ENCODE measurements at places on chromosomes 7 and 10.

DNA sequence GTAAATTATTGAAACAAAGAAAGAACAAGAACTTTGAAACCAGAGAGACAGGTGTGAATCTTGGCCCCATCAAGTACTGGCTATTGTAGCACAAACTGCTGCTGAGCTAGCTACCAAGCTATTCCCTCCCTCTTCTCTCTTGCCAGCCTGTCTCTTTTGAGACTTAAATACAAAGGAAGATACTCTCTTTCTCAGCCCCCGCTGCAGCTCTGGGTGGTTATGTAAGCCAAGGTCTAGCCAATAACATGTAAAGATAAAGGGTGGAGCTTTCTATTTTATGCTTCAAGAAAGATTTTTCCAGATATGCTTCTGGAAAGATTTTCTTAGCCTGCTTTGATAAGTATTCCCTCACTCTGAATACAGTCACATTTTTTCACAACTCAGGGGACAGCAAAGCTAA lies 17.2 kb downstream of the BAZ1B start:
- DNase-seq = no peak

- DNase-seq = no peak
Measured at GRCh38 chr10:121514141-121514865, 83.9 kb downstream of the FGFR2 start.

- no peak for DNase-seq
Measured at GRCh38 chr10:80598084-80598798, 60.5 kb downstream of the SH2D4B start.

- DNase-seq = no peak
Measured at GRCh38 chr7:123864966-123865365, 20.0 kb downstream of the HYAL4 start.

DNA sequence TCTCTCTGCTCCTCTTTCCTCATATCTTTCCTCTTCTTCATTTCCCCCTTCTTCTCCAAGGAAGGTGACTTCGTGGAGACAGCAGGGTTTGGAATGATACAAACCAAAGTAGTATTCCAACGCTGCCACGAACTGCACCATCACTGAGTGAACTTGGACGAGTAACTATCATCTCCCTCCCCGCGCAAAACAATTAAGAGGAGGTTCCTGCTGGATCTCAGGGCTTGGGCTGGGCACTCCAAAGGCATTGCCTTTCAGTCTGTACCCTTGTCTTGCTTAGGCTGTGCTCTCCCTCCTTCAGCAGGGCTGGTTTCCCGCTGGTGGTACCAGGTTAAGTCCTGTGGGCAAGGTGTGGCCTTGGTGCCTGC lies 790 bp upstream of the PITX3 start:
- DNase-seq = no peak

DNA sequence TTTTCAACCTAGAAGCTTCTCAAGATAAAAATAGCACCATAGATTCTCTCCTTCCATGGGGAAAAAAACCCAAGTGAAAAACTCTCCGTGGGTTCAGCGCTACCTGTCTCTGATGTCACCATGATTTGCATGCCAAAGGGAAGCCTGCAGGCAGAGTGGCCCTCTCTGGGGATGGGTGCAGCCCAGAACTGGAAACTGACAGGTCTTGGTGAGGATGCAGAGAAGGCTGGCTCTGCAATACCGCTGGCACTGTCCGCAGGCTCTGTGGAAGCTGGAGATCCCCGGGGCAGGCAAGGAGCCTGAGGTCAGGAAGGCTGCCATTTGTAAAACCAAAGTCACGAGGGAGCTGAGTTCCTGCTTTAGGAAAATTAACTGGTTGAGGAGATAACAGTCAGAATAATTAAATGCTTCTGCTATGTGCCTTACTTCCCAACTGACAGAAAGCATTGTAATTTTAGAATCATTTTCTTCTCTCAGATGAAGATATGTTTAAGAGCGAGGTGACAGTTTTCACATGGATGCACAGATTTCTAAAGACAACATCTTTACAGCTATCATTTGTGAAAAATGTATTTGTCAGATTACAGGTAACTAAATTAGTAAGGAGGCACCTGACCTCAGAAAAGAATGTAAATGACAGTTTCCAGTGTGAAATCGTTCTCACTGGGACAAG lies 731.5 kb upstream of the FZD8 start:
- no peak for DNase-seq

- no peak for DNase-seq
Measured at GRCh38 chr7:36037121-36037662, 115.9 kb upstream of the EEPD1 start.

DNA sequence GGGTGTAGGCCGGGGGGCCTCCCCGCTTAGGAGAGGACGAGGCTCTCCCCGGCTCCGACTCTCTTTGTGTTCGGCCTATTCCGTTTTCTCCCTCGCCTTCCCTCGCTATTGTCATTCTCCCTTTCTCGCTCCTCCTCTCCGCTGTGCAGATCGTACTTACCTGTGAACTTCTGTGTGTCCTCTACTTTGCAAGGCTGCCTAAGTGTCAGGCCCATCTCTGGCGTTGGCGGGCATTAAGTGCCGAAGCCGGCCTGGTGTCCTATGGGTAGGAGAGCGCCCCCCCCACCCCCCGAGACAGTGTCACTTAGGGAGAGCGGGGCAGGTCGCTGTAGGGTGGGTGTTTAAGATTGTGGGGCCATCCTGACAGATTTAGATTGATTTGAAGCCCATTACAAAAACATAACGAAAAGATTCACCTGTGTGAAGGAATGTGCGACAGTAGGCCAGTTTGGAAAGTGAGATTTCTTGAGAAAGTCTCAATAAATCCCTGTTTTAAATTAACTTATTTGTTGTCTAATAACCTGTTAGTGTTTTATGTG lies 579 bp downstream of the RBM33 start:
- DNase-seq = peak; percentile 28

GRCh38 chr10:47412869-47413268 lies 28.8 kb upstream of the ZNF488 start:
- no peak for DNase-seq

- no peak for DNase-seq
Measured at GRCh38 chr7:50226669-50227068, 77.8 kb upstream of the IKZF1 start.

DNA sequence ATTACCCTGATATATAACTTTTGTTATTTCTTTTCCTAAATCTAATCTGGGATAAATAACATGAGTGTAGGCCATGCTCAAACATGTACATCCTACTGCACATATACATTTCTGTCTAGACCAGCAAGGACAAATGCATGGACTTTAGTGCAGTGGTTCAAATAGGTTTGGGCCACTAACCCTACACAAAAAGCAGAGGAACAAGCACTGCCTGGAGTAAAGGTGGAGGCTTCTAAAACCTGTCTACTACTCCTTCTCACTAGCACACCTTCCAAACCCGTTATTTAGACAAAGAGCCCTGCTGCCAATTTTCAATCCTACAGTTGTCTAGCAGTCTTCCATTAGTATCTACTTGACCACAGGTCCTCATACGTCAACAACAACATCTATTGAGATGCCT lies 34.8 kb downstream of the SGCE start:
- no peak for DNase-seq

GRCh38 chr7:119514326-119514725 lies 758.6 kb upstream of the KCND2 start:
- no peak for DNase-seq

DNA sequence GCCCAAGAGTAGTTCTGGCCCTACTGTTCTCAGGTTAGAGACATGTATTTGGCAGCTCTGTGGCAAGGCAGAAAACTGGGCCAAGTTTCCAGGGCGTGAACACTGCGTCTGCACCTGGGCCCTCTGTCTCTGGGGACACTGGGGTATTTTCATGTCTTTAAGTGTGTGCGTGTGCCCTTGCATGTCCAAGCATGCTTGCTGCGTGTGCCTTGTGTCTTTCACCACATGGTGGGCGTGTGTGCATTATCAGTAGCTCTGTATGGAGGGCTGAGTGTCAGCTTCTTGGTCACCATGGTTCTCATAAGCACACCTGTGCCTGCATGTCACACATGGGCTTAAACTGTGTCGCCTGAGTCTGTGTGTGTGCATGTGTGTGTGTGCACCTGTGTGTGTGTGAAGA lies 69.3 kb downstream of the HIPK2 start:
- no peak for DNase-seq

DNA sequence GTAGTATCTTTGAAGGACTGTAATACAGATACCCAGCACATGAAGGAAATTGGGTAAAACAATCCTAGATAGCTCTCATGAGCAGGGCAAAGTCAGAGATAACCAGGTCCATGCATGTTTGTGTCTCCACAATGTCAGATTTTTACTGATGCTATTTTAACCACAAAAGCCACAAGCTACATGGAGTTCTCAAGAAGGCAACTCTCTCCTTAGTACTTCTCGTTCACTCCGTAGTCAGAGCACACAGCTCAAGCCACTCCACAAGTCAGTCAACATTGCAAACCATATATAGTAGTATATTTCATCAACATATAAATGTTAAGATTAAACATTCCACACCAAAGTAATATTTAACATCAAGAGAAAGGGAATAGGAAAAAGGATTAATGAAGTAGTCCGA lies 98.0 kb upstream of the PIK3CG start:
- no peak for DNase-seq

- DNase-seq = no peak
Measured at GRCh38 chr10:93851169-93851568, 42.6 kb upstream of the SLC35G1 start.

DNA sequence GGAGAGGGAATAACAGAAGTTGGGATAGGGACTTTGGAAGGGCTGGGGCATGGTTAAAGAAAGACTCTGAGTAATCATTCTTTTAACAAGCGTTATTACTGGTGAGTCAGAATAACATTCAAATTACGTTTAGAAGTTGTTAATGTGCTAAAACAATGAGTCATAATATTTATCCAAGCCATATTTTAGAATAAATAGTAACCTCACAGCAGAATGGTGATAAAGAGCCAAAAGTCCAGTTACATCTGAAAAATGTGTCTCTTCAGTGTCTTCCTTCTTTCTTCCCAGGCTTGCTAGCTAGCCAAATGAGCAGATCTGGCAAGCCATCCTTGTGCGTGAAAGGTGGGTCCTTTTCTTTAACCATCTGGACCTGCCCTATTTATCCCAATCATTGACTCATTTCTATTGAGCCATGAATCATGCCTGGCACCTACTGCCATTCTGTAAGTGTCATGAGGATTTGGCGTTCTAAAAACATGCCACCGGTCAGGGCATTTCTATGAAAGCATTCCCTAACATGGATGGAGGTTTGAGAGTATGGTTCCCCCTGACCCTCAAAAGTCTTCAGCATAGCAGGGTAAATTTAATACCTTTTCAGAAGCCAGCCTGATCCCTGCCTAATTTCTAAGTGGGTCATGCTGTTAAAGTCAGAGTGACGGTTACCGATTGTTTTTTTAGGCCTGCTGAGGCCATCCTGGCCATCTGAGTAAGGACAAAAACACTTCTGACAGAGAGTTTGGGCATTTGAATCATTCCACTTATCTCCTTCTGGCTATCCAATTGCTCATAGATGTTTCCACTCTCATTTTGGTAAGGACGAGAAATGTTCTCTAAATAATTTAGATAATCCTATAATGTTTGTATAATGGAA lies 26.9 kb downstream of the MYPN start:
- DNase-seq = no peak

GRCh38 chr10:110163192-110163773 lies 44.1 kb upstream of the MXI1 start:
- DNase-seq = no peak

- DNase-seq = no peak
Measured at GRCh38 chr7:3246127-3246526, 54.9 kb upstream of the SDK1 start.

DNA sequence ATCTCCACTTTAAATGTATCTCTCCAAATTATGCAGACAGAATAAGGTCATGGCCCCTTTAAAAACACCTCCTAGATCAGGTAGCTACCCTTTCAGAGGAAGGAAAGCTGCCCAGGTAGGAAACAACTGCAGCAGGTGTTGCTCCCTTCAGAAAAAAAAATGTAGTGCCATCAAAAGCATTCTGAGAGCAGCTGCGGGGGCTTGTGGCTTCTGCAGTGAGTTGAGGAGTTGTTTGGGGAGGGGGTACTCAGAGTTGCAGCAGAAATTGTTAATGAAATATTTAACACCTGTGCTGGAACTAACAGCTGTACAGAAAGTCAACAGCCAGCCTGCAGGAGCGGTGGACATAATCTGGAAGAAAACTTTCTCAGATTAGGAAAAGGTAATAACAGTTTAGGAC lies 24.0 kb downstream of the CDHR3 start:
- DNase-seq = no peak

- no peak for DNase-seq
Measured at GRCh38 chr10:123109466-123109865, 26.3 kb upstream of the HMX3 start.

Measured in stimulated activated CD4-positive, alpha-beta T cell treated with anti-CD3 and anti-CD28 coated beads, Interleukin-12 subunit alpha, Interleukin-12 subunit beta, amount 100 ng/mL, for 4 hours (primary cell).